ENCODE measurements at places on chromosomes 4 and X.

- no peak for DNase-seq
These were observed 135.5 kb downstream of the ARHGAP24 start for GRCh38 chr4:85610450-85610849.

DNA sequence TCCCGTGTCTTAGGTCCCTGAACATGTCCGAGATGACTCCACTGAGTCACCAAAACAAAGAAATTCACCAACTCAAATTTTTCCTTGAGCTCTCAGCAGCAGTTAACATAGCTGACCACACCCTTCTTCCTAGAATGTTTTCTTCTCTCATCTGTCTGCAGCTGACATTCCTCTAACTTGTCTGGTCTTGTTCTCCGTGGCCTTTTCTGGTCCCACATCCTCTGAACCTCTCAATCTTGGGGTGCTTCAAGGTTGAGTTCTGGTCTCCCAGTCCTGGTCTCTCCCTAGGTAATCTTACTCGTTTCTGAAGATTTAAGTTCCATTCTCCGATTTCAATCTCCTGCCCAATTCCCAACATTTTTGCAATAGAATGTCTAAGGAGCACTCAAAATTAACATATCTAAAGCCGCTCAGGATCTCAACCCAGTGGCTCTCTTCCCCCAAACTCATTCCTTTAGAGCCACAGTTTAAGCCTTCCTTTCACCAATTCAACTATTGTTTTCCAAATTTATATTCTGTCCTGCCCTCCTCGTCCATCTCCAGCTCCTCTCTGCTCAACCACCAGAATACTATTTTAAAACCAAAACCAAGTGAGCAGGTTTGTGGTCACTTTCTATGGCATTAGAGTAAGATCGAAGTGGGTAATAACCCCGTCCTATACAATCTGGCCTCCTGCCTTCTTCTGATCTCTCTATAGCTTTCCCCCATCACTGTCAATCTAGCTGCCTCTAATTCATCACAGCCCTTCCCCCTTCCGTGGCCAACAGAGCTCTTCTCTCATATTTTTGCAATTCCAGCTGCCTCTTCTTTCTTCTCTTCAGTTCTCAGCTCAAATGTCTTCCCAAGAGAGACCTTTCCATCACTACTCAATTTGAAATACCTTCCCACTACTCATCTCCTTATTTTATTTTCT lies 1.2 kb downstream of the TRIML2 start:
- no peak for DNase-seq

GRCh38 chrX:69256291-69256565 lies 91.0 kb upstream of the PJA1 start:
- no peak for DNase-seq

GRCh38 chrX:36867143-36867542 lies 141.0 kb upstream of the FAM47C start:
- DNase-seq: no peak

DNA sequence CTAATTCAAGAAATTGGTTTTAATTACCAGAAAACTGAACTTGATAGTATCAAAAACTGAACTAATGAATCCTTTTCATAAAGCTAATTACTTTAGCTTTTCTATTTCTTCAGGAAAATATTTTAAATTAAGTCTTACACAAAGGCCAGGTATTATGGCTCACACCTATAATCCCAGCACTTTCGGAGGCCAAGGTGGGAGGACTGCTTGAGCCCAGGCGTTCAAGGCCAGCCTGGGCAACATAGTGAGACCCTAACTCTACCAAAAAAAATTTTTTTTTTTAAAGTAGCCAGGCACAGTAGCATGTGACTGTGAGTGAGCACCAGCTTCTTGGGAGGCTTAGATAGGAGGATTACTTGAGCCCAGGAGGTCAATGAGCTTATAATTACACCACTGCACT lies 19.1 kb downstream of the CNOT6L start:
- DNase-seq: no peak

DNA sequence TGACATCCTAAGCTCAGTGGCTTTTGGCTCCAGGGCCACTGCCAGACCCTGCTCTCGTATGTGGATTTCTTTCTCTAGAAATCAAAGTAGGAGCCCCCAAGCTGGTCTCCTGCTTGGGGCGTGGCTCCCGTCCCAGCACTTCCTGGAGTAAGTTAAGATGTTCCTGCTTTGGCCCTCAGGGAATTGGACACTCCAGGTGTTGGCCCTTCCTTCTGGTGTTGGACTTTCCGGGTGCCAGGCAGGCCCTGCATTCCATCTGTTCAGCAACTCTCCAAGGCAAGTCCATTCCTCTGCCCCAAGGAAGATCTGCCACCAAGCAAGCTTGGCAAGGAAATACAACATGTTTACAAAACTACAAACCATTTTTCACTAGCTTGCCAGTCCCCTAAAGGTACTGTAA lies 22.1 kb upstream of the GPC4 start:
- no peak for DNase-seq

Data from activated CD4-positive, alpha-beta T cell treated with anti-CD3 and anti-CD28 coated beads for 1 hour (primary cell).